Renal pelvis (tissue), 12 donors: ENCODE measurements at places on chromosomes 7 and 10. TPM values are rescaled to one million over a fixed set of nuclear protein-coding genes. Genes with fewer than 3 reads are reported as not detected.
A peak's percentile ranks its signal among the peaks of the same experiment; 100 is the strongest.

UPK3BL2 gene
- polyA plus RNA-seq, result 18.5 TPM

IL15RA gene
- polyA plus RNA-seq, result 2.2 TPM

PGAM2 gene
- 3.4 TPM for polyA plus RNA-seq

HMX3 gene
- polyA plus RNA-seq, result not detected

VSTM4 gene
- 12.6 TPM for polyA plus RNA-seq

EXOC4 gene
- polyA plus RNA-seq, result 69.1 TPM

CADPS2 gene
- polyA plus RNA-seq, result 48.4 TPM

- no peak for DNase-seq
Observed at GRCh38 chr7:99621271-99621670, 4.5 kb downstream of the ZSCAN25 start.

DNA sequence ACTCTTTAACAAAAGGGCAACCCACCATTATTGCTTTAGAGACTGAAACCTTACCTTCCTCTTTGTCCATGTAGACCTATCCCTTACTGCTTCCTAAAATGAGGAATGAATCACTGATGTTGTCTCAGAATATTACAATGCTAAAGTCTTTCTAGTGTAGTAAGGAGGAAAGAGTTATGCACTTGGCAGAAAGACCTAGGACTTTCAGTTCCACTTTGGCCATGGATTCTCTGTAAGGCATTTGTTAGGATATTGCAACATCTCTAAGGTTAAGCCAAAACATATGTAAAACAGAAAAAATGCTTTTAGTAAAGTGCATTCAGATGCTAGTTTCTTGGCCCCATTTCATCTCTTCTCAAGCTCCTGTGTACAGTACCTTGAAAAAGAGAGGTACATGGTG lies 230.9 kb downstream of the PARD3 start:
- DNase-seq, result no peak

- no peak for DNase-seq
Observed at GRCh38 chr10:69317175-69317604, 38.9 kb downstream of the HK1 start.

DNA sequence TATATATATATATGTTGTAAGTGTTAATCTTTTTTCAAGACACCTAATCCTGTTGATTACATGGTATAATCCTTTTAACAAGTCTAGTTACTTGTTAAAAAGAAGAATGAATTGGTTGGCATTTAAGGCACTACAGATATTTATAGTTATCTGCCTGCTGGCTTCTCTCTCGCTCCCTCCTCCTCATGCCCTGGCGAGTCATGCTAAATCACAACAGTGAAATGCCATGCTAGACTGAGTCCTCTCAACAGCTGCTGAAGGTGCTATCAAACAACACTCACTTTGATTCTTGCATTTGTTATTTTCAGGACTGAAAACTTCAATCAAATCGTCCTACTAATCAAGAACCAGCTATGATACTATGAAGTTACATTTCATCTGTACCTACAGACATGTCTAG lies 15.4 kb downstream of the NRAP start:
- peak; percentile 30 for DNase-seq

DNA sequence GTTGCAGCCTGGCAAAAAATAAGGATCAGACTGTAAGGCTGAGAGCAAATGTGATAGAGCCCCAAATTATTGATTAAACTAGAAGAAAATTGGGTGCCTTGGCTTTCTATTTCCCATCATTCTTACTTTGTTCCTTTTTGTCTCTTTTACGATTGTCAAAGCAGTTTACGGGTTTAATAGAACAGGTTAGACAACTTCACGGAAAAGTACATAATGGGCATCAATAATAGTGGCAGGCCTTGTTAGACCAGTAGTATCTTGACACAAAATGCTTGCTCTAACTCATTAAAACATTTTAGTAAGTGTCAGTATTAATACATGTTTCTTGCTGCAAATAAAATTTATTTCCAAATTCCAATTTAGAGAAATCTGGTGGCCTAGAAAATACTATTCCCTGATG lies 14.5 kb upstream of the GGCT start:
- no peak for DNase-seq

CHST15 gene
- polyA plus RNA-seq, result 20.3 TPM

DNA sequence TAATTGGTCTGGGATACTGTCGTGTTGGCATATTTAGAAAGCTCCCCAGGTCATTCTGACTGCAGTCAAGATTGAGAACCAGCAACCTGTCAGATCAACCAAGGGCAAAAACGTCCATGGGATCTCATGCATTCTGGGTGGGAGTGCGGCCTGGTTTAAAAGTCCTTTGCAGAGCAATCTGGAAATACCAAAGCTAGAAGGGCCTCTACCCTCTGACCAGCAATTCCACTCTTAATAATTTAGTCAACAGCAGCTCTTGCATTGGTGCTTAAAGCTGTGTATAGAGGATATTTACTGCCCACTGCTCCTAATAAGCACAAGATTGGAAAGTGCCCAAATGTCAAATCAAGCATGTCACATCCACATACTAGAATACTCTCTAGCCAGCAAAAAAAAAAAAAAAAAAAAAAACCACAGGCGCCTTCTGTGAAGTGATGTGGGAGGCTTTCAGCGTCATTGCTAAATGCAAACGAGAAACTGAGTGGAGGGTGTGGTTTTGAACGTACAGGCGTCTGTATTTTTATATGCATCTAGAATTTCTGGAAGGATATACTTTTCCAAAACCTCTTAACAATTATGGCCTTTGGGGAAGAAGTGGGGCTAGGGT lies 44.8 kb upstream of the HSPA12A start:
- no peak for DNase-seq

DNA sequence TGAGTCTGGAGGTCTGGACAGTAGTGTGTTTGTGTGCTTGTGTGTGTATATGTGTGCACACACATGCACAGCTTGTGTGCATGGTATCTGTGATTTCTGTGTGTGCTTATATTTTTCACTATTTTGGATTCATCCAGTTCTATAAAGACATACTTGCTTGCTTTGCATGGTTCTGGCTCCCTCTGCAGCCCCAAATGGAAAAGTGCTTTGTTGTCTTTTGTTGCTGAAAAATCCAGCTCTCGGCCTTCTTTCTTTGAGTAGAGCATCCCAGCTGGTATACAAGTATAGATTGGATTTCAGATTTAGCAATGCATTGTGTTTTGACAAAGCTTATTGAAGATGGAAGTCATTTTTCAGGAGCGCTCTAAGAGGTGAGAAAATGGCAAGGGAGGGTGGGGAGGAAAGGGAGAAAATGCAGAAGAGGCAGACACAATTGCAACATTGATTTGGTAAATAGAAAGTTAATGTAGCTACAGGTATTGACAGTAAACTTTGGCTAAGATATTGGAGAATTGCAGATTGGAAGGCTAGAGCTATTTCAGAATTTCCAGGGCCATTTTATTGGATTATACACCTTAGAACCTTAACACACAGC lies 333.9 kb downstream of the AUTS2 start:
- no peak for DNase-seq

- DNase-seq, result no peak
Observed at GRCh38 chr10:20334559-20334958, 518.3 kb downstream of the PLXDC2 start.

GRCh38 chr10:75426880-75427279 lies 4.5 kb upstream of the LRMDA start:
- DNase-seq, result no peak

GRCh38 chr10:43852149-43852548 lies 203.5 kb upstream of the ZNF32 start:
- DNase-seq, result no peak

SLC39A12 gene
- not detected for polyA plus RNA-seq

ZFAND4 gene
- polyA plus RNA-seq, result 13.7 TPM

TLX1 gene
- 0.05 TPM for polyA plus RNA-seq

PCLO gene
- 11.0 TPM for polyA plus RNA-seq

DNA sequence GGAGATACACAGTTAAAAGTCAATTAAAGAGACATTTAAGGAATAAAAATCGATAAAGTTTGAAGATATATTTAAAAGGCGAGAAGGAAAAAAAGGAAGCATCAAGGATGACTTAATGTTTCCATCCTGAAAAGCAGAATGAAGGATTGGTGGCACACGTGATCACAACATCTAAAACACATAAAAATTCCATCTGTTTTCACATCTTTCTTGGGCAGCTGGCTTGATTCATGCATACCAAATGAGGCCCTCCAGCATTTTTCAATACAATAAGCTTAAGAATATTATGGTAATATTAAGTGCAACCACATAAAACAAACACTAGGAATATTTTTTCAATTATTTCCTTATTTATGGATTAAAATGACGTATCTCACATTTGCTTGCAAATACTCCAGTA lies 112.6 kb downstream of the TPK1 start:
- DNase-seq, result no peak

GPR26 gene
- polyA plus RNA-seq, result not detected

DNA sequence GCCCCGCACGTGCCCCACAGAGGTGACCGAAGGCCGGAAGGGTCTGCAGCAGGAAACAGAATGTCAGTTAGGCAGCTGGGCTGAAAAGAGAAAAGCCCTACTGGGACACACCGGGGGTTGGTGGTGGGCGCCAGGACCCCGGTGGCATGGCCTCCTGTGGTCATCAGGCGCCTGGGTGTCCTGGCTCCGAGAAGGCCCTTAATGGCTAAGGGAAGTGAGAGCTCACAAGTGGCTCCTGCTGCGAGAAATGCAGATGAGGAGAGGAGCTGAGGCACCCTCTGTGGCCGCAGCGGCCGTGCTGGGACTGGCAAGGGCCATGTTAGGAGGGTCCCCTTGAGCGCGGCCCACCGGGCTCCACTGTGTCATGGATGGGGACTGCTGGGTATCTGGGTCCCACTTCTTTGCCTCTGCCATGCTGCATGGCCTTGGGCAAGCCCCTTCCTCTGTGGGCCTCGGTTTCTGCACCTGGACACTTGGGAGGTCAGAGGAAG lies 79.2 kb upstream of the GNA12 start:
- DNase-seq, result no peak

AASS gene
- 38.0 TPM for polyA plus RNA-seq

- DNase-seq, result no peak
Observed at GRCh38 chr10:47456794-47457527, 27.0 kb downstream of the ANXA8 start.

GRCh38 chr10:59362959-59363381 lies 621 bp upstream of the FAM13C start:
- peak; percentile 62 for DNase-seq

LRIT1 gene
- polyA plus RNA-seq, result not detected

GRCh38 chr7:24967696-24968095 lies 12.3 kb downstream of the OSBPL3 start:
- DNase-seq, result no peak

DNA sequence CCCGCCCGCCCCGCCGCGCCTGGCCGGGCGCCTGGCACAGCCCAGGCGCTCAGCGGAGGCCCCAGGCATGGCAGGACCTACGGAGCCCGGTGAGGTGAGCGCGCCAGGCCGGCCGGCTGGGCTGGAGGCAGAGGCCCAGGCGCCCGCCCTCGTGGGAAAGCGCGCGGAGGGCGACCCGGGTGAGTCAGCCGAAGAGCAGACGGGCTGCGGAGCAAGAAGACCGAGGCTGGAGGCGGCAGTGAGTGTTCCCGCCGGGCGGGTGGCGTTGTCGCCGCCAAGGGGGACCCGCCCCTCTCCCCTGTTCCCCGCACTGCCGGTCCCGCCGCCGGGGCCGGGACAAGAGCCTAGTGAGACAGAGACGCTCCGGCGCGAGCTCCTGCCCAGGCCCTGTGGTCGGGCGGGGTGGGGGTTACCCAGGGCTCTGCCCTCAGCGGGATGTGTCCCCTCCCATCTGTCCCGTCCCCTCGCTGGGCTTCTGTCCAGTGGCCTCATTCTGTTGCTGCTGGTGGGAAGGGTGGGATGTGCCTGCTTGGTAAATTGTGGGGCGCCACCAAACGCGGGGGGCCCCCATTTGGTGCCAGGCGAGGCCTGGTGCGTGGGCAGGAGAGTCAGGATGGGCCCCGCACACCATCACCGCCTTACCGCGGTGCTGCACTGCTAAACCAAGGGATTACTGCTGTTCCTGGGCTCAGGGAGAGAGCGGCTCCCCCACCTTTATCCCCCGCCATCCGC lies 17.0 kb upstream of the NODAL start:
- DNase-seq, result no peak

DNA sequence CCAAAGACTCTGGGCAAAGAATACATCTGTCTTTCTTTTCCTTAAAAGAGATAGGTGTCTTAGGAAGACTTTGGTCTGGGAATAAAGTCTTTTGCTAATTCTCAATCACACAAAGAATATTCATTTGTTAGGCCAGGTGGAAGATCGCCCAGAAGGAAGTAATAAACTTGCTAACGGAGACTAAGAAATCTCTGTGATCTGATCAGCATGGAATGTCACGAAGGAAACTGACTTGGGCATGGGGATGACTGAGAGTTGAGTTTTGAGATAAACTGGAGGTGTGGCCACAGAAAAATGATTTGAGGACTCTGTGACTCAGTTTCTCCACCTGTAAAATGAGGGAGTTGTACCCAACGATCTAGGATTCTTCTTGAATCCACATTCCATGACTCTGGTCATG lies 161.1 kb upstream of the SVIL start:
- DNase-seq, result no peak

CACNB2 gene
- 6.1 TPM for polyA plus RNA-seq

GRCh38 chr7:105713488-105714465 lies 132.5 kb upstream of the EFCAB10 start:
- no peak for DNase-seq

DNA sequence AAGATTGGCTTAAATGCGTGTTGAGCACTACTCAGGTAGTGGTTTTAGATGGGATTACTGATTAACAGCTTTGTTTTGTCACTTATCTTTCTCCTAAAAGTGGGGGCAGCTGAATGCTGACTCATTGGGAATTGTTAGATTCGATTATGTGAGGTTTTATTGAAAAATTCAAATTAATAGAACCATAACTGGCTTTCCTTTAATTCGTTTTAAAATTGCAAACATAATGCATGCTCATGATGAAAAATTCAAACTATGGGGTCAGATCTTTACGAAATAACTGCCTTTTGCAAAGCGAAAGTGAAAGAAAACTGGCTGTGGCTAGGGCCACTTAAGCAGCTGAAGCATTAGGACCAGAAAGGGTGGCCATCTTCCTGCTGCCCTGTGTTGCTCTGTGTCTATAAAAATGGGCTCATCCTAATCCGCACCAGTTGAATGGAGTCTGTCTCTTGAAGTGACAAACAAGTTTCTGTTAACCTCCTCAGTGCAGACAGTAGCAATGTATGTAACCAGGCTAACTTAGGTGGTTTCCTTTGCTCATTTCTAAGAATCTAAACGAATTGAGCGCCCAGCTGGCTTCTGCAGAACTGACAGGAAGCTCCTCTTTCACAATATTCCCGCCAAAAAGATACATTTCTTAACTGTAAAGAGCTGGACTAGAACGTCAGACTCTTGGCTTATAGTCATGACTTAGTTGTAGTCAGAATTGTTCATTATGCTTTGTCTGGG lies 27.8 kb downstream of the DENND10 start:
- DNase-seq, result no peak

GRCh38 chr10:76337641-76338040 lies 906.2 kb downstream of the LRMDA start:
- DNase-seq, result no peak

- DNase-seq, result no peak
Observed at GRCh38 chr7:151280388-151281019, 32.0 kb upstream of the SMARCD3 start.
